ENCODE measurements at places on chromosomes 1 and 21. TPM values are rescaled to one million over a fixed set of nuclear protein-coding genes. Genes with fewer than 3 reads are reported as not detected.
A peak's percentile ranks its signal among the peaks of the same experiment; 100 is the strongest.

DNA sequence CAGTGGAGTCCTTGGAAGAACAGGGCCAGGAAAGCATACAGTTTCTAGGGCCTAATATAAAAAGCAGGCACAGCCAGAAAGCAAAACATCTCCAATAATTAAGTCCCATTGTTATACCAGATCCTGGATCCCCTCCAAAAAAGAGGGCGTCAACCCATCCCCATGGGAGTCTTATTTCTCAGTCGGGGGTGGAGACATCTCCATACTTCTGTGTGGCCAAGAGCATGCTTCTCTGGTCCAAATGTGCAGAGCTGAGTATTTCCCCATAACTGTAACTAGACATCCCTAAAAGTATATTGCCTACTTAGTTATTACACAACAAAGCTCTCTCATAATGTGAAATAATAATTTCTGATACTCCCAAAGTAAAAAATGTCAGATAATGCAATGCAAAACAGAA lies 104.2 kb upstream of the SOX13 start:
- DNase-seq: peak; percentile 23

GRCh38 chr1:29969576-29969975 lies 733.3 kb downstream of the PTPRU start:
- DNase-seq: no peak

DNA sequence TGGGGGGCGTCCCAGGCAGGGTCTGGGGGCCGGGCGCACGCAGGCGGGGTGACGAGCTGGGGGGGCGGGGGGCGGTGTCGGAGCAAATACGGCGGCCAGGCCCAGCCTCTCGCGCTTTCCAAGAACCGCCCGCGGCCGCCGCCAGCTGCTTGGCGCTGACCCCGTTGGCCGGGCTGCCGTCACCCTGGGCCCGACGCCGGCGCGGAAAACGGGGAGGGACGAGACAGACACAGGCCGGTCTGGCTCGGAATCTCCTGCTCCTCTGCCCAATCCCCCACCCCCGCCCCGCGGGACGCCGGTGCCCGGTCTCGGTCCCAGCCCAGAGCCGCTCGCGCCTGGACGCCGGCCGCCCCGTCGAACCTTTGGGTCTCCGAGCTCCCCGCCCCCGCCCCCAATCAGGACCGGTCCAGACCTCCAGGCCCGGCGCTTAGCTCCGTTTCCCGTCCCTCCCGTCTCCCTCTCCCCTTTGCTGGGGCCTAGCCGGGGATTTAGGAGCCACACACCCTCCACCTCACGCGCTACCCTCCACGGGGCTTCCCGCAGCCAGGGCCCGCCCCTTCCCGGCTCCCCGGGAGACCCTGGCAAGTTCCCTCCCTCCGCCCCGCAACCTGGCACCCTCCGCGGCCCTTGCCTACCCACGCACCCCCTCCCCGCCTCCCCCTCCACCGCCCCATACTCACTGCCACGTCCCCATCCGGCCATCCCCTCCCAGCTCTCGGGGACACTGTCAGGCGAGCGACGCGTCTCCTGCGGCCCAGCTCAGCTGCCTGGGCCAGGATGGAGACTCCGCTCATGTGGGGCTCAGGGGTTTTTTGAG lies 800 bp upstream of the MMP23B start:
- DNase-seq: peak; percentile 60

DNA sequence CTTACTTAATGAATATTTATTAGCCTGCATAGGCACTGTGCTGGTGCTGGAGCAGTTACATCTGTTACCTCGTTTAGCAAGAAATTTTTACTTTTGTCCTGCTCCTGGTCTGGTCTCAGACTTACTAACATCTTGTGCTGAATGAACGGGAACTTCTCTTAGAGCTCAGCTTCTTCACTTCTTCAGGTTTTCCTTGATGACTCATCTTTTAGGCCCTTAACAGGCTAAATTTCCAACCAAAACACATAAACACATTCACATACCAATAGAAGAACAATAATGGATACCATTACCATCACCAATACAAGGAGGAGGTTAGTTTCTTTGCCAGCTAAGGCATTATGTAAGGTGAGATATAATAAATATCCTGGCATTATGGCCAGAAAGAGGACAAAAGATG lies 68.9 kb downstream of the IFI44 start:
- DNase-seq: peak; percentile 44

DNA sequence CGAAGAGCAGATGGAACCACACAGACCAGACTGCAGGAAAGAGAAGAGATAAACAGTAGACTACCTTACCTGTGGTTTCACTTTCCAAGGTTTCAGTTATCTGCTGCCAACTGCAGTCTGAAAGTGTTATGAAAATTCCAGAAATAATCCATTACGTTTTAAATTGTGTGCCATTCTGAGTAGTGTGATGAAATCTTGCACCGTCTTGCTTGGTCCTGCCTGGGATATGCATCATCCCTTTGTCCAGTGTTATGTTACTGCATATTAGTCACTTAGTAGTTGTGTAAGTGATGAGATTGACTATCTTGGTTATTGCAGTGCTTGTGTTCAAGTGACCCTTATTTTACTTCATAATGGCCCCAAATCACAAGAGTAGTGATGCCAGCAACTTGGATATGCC lies 33.9 kb downstream of the DNAJC6 start:
- peak; percentile 84 for DNase-seq

GRCh38 chr1:179973198-179974110 lies 18.8 kb downstream of the CEP350 start:
- no peak for DNase-seq

GRCh38 chr1:203082571-203083462 lies 3.0 kb downstream of the MYOG start:
- DNase-seq: no peak

- no peak for DNase-seq
Observed at GRCh38 chr1:113918243-113918642, 10.9 kb upstream of the HIPK1 start.

- no peak for DNase-seq
Observed at GRCh38 chr1:230937371-230937770, 41.3 kb downstream of the TTC13 start.

DNA sequence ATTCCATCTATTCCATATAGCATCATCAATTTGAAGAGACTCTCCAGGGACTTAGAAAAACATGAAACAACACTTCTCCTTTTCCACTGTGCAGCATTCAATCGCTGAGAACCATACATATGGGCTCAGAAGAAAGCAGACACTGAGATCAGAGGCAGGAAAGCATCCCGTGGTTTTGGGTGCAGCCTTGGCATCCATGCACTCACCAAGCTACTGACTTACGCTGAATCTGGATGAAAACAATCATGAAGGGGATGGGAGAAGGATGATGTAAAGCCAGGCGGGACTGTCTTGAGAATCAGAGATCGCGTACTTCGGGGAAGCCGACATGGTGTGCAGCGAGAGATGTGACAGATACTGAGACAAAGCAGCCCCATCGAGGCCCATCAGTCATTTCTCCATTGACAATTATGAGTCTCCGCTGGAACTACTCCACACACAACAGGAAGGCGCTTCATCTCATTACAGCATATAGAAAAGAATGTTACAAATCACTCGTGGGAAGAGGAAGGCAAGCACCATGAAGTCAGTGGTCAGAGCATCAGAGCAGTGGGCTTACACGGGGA lies 2.3 kb upstream of the TIAM1 start:
- DNase-seq: no peak

DNA sequence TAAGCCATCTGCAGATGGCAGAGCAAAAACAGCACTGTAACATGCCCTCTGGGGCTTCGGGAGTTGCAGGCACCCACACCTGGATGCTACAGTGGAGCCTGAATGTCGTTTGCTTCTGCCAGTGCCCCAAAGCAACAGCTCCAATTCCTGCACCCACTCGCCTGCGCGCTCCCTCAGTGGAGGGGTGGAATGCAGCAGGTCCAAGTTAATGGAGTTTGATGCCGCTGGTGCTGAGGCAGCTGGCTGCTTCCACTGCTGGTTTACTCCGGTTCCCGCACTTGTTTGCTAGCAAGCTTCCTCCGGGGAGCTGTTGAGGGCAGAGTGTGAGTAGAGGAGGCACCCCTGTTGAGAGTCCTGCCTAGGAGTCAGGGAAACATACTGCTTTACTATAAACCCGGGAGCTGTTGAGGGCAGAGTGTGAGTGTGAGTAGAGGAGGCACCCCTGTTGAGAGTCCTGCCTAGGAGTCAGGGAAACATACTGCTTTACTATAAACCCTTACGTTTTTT lies 584.0 kb upstream of the TMPRSS15 start:
- DNase-seq: no peak

GRCh38 chr1:43454270-43455011 lies 710 bp upstream of the HYI start:
- peak; percentile 92 for DNase-seq

DNA sequence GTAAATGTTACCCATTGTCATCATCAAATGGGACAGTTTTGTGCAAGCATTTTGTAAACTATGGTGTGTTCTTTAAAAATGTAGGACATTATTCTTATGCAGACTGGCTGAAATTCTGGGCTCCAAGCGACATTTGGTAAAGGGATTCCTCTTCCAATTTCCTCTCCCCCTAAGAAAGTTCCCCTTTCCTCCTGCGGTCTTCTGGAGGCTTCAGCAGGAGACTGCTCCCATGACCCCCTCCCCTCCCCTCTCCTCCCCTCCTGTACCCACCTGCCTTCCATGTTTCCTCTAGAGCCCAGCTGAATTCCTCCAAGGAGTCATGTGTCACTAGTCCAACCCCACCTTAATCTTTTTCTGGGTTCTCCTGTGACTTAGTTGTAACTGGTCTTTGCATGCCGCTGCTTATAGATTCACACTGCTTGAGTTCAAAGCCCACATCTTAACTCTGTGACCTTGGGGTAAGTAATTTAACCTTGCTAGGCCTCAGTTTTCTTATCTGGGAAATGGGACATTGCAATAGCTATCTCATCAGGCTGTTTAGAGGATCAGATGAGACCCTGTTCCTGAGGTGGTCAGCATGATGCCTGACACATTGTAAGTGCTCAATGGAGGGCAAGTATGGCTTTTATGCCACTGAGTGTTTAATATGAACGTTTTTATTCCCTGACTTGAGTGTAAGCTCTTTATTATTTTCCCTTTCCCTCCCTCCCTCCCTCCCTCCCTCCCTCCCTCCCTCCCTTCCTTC lies 69.9 kb upstream of the WDR26 start:
- no peak for DNase-seq

DNA sequence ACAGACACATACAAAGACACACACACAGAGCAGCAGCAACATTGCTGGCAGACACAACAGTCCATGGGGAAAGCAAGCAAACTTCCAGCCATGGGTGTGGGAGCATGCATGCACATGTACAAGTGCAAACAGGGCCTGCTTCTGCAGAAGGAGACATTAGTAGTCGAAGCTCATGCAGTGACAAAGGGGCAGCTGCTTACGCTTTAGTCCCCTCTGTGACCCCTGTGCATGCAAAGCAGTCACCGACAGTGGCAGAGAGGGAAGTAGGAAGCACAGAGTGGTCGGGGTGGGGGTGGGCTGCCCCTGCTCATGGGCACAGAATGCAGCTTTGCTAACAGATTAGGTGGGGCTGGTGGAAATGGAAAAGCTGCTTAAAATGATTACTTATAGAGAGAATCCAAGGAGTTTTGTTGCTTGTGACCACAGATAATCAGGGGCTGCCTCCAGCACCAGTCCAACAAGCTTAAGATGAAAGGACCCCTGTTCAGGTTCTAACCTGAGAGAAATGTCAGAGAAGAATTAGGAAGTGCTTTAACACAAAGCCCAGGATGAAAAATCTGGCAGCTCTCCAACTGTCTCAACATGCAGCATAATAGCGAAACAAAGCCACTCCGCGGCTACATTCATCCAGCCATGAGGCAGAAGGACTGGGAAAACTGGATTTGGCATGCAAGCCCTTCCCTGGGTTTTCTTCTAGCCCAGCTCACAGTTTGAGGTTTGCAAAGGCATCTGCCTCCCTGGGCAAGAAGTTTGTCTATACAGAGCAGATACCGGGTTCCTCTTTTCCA lies 378.9 kb downstream of the KCNH1 start:
- peak; percentile 16 for DNase-seq

GRCh38 chr21:29787361-29787909 lies 152.4 kb downstream of the GRIK1 start:
- no peak for DNase-seq

GRCh38 chr21:38424305-38425019 lies 73.8 kb downstream of the ERG start:
- no peak for DNase-seq

DNA sequence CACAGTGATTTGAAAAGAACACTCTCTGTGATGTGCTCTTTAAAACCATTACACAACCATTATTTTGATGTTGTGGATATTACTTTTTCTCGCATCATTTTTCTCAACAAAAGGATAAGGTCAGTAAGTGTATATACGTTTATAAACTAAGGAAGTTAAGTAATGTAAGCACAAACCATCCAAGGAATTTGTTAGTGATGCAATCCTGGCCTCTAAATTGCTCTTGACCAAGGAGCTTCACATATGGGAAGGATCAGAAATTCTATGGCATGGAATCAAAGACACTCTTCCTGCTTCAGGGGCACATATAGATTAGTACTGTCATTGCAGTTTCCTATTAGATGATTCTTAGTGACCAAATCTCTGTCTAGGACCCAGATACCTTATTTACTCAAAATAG lies 3.6 kb upstream of the PPP2R5A start:
- DNase-seq: peak; percentile 11

GRCh38 chr1:44029260-44029910 lies 1.9 kb downstream of the SLC6A9 start:
- peak; percentile 50 for DNase-seq

DNA sequence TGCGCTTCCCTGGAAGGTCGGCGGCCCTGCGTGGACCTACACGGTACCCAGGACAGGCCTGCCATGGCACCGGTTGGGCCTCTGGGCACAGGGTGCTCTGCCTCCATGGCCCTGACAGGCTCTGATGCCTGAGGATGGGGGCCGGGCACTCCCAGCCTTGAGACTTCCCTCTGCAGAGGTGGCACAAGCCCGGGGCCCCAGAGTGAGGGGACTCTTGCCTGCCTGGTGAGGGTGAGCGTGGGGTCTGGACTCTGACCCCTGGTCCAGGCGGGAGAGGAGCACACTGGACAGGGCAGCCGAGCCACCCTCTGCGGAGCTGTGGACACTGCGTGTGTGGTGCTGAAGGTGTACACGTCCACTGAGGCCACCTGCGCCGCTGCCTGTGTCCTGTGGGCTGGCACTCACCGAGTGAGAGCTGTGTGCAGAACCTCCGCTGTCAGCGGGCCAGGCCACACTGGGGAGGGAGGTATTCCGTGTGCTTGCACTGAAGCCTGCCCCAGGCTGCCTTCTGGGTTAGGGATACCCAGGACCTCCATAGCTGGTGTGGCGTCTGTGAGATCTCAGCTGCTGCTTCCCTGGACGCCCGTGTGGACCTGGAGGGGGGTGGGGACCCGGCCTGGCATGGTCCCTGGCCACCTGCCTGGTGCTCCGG lies 10.4 kb downstream of the SKI start:
- no peak for DNase-seq

The CYYR1 gene
- not detected for total RNA-seq

The NFIA gene
- 3.4 TPM for total RNA-seq

The ITLN1 gene
- total RNA-seq: not detected

The CELA2B gene
- total RNA-seq: not detected

The FYB2 gene
- total RNA-seq: not detected

The TAF5L gene
- 24.2 TPM for total RNA-seq

The LDLRAD1 gene
- total RNA-seq: not detected

The KMO gene
- total RNA-seq: not detected

The CREB3L4 gene
- total RNA-seq: 4.3 TPM

The PDIK1L gene
- total RNA-seq: 6.8 TPM

The TMEM82 gene
- not detected for total RNA-seq

The PROK1 gene
- total RNA-seq: not detected

The SLC22A15 gene
- 14.7 TPM for total RNA-seq

The KCNK2 gene
- total RNA-seq: 145 TPM

The RHBG gene
- not detected for total RNA-seq

The FBXO28 gene
- 31.8 TPM for total RNA-seq

The DENND1B gene
- total RNA-seq: 21.3 TPM

The WNT3A gene
- not detected for total RNA-seq
